Activated CD4-positive, alpha-beta T cell treated with anti-CD3 and anti-CD28 coated beads for 4 hours (primary cell): ENCODE measurements at places on chromosomes 13 and 19.

- DNase-seq, result no peak
These were observed 530.0 kb upstream of the ARGLU1 start for GRCh38 chr13:107097916-107098315.

- DNase-seq, result no peak
These were observed 37.5 kb upstream of the PNMA8B start for GRCh38 chr19:46533078-46533620.

DNA sequence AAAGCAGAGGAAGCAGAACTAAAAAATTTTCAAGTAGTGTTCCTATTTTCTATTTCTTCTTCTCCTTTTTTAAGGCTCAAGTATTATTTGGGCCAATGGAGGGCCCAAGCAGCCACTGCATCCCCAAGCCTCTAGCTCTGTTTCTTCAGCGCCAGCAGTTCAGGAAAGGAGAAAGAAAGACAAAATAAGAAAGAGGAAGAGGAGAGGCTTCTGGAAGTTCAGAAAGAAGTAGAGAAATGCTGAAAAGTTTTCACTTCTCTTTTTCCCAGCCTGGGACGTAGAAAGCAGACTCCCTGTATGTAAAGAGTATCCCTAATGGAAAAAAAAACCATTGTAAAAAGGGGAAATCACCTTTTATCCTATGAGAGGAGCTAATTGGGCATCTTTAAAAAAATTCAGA is 165.5 kb upstream of the KLF12 start:
- DNase-seq, result no peak

- no peak for DNase-seq
These were observed 144.3 kb upstream of the FREM2 start for GRCh38 chr13:38542601-38543000.

DNA sequence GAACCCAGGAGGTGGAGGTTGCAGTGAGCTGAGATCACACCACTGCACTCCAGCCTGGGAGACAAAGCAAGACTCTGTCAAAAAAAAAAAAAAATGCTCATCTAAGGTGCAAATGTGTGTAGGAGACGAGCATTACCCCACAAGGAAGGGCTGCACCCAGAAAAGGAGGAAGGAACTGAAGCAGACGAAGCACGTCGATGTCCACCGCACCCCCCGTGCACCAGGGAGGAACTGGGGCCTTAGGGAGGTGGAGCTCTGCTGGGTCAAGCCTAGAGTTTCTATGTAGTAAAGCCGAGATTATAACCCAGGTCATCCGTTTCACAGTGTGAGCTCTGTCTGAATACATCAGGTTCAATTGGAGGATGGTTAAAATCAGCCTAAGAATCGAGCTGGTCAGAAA is 1.1 kb downstream of the VSTM1 start:
- no peak for DNase-seq

GRCh38 chr19:2039959-2040646 is 10.9 kb downstream of the MKNK2 start:
- DNase-seq, result no peak

GRCh38 chr19:3061182-3062161 is 823 bp downstream of the TLE5 start:
- peak; percentile 79 for DNase-seq

- no peak for DNase-seq
These were observed 572.8 kb downstream of the PCDH9 start for GRCh38 chr13:66657165-66657881.

DNA sequence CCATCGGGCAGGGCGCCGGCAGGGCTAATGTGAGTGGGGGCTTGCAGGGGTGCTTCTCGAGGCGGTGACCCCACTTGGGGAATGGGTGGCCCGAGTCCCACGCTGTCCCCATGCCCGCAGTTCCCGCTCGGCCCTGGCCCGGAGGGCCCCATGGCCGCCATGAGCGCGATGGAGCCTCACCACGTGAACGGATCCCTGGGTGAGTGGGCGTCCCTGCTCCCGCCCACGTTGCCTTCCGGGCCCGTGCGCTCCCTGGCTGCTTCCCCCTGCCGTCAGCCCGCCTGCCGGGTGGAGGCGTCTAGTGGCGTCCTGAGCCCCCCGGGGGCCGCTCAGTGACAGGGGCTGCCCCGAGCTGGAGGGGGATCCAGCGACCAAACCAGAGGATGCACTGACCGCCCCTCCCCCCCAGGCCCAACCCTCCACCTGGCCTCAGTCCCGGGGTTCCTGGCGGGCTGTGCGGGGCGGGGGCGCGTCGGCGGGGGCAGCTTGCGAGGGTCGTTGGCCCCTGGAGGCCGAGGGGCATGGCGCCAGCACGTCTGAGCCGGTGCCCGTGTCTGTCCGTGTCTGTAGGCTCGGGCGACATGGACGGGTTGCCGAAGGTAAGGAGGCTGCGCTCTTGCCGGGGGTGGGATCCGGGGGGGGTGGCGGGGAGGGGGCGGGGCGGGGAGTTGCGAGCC is 4.8 kb downstream of the ISYNA1 start:
- peak; percentile 72 for DNase-seq

DNA sequence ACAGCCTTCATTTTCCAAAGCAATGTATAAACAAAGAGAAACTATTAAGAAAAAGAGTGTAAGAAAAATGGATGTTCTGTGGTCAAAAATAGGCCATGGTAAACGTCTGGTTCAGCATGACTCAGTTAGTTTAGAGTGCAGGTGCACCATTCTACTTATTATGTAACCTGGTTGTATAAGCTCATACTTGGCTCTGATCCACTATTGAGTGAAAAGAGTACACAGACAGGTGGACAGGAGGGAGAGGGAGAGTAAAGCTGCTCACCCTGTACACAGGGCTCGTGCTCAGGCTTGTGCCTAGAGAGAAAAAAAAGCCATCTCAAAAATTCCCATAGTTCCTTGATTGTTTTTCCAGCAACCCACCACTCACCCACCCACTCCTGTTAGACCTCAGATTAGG is 85.8 kb upstream of the ZNF91 start:
- no peak for DNase-seq

GRCh38 chr19:54271106-54271505 is 9.8 kb downstream of the LILRB2 start:
- DNase-seq, result no peak

GRCh38 chr19:41939861-41940730 is 11.8 kb upstream of the ERFL start:
- DNase-seq, result peak; percentile 67
